HTR-8/SVneo (cell line): ENCODE measurements at places on chromosomes 3 and 15.

DNA sequence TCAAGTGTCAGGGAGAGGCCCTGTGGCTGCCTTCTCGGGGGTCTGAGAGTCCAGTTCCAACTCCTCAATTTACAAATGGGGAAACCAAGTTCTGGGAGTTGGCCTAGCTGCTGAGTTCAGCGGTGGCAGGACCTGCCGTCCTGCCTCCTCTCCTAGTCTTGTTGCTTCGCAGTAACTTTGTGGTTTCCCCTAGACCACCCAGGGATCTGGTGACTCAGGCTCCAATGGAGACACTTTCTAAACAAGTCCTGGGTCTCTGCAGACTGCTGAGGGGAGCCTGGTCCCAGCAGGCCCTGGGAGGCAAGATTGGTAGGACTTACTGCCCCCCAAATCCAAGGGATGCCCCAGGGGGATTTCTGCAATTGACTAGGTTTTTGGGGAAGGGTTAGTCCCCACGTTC is 83.6 kb downstream of the SMAD6 start:
- no peak for DNase-seq

DNA sequence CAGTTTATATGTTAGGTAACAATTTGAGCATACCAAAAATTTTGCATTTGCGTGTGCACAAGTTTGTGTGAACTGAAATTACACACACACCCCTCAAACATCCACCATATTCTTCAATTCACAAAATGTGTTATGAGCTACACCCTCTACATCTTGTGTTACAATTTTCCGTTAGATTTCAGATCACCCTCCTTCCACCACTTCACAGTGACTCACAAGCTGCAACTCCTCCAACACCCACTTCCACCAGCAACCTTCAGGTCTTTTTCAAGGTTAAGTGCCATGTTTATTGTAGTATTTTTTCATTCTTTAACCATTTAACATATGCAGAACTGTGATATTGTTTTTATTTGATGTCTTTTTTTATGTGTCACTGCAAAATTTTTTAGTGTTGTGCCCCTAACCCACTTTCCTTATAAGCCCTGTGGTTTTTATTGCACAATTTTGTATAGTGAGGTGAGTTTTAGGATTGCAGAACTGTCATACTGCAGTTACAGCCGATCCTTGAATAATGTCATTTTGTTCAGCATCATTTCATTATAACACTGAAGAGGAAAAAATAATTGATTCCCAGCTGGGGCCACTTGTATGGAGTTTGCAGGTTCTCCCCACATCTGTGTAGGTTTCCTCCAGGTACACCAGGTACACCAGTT is 148.9 kb downstream of the PLCL2 start:
- no peak for DNase-seq

GRCh38 chr3:58690490-58690889 is 23.9 kb upstream of the FAM3D start:
- no peak for DNase-seq

DNA sequence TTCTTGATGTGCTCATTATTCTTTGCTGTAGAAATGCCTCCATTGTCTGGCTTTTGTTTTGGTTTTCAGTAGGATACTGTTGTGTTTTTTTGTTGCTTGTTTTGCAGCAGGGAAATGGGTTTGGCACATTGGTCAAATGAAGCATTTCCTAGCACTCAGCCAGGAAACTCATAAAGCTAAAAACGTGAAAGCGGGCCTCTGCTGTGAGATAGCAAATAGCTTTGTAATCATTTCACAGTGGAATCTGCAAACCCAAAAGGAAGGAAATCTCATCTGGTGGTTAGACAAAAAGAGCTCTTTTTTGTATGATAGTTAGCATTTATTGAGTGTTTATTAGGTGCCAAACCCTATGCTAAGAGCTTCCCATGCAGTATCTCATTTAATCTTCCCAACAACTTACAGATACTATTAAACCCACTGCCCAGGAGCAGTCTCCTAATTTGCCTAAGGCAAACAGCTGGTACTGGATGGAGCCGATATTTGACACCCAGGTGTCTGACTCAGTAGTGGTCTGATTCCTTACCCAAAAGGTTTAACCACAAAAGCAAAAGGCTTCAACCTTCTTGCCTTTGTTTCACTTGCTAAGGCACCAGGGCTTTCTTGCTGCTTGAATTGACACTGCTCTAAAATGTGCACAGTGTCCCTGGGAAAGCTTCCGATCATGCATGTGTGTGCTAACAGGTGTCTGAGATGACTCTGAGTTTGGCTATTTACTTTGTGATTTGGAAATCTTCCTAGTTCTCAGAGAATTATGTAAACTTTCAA is 527.9 kb upstream of the MDFIC2 start:
- no peak for DNase-seq

DNA sequence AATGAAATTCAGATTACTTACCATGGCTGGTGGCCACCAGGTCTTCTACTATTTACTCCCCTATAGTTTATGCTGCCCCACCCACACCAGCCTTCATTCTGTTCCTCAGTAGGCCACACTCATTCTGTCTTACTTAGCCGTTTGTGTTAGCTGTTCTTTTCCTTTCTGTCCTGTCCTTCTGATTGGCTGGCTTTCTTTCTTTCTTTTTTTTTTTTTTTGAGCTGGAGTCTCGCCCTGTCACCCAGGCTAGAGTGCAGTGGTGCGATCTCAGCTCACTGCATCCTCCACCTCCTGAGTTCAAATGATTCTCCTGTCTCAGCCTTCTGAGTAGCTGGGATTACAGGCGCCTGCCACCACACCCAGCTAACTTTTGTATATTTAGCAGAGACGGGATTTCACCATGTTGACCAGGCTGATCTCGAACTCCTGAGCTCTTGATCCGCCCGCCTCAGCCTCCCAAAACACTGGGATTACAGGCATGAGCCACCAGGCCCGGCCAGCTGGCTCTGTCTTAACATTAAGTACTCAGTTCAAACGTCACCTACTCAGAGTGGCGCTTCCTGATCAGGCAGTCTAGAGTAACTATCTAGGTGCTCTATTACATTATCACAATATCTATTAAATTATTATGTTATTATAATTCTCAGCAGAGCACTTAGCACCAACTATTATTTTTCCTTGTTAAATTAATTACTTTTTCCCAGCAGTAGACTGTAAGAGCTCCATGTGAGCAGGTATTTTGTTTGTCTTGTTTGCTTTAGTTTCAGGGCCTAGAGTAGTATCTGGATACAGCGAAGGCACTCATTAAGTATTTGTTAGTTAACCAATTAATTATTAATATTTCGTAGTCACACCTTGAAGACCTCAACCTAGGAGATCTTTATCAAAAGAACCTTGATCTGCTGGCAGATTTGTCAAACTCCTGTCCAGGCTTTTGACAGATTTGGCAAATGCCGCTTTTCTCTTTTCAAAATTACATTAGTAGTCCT is 6.4 kb downstream of the CMSS1 start:
- no peak for DNase-seq

- DNase-seq, result peak; percentile 48
These were observed 348.0 kb upstream of the DPPA4 start for GRCh38 chr3:109685084-109686079.

GRCh38 chr15:20344601-20345400 is 196.8 kb downstream of the GOLGA6L6 start:
- DNase-seq, result no peak

GRCh38 chr15:92118162-92118935 is 264.8 kb downstream of the SLCO3A1 start:
- DNase-seq, result no peak

- DNase-seq, result no peak
These were observed 14.0 kb downstream of the PLCD1 start for GRCh38 chr3:38015485-38015884.

DNA sequence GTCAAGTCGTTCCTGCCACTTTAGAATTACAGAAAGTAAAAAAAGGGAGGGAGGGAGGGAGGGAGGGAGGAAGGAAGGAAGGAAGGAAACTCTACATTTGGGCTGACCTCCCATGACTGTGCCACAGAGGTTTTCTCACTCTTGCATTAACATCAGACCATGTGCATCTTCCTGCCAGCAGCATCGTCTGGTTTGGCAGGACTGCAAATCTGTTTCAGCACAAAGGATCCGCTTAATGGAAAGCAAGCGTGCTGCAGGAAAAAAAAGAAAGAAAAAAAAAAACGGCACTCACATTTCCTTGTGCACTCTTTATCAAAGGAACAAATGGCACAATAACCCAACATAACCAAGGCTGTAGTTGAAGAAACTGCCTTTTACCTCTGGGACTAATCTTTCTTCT is 148.8 kb upstream of the HES1 start:
- DNase-seq, result no peak

DNA sequence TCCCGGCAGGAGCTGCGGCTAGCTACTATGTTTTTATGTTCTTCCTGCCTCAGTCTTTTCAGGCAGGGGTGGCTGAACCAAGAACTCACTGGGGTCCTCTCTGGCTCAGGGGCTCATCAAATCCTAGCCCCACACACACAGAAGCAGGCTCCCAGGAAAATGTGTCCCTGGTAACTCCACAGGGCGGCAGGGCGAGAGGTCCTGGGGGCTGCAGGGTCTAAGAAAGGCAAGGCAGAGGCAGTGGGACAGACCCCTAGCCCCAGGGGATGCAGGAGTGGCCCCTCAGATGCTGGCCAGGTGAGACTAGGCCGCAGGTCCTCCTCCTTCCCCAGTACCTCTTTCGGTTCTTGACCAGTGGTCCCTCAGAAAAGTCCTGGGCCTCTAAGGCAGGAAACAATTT is 48.9 kb downstream of the PTH1R start:
- DNase-seq, result no peak

- no peak for DNase-seq
These were observed 24.4 kb downstream of the ISG20 start for GRCh38 chr15:88663141-88663621.

GRCh38 chr3:196726788-196727675 is 12.6 kb upstream of the PAK2 start:
- DNase-seq, result no peak

DNA sequence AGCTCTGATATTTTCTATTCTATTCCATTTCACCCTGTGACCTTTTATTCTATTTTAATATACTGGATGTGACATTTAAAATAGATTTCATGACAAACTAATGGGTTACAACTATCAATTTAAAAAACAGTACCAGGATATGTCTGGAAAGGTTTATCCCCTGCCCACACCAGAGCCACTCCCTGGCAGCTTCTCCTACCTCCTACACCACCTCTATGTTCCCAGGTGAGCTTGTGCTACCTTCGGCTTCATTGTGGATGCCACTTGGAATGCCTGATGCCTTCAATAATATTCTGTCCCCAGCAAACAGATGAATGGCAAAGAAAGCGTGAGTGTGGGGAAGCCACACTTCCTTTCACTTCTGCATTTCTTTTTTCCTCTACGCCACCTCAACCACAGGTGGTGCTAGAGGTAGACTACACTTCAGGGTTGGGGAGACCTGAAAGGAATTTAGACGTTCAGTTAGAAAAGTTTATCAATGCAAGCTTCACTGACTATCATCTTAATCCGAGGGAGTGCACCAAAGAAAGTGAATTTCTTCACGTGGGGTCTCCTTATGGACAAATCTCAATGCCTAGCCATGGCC is 213.0 kb downstream of the SSR3 start:
- no peak for DNase-seq

DNA sequence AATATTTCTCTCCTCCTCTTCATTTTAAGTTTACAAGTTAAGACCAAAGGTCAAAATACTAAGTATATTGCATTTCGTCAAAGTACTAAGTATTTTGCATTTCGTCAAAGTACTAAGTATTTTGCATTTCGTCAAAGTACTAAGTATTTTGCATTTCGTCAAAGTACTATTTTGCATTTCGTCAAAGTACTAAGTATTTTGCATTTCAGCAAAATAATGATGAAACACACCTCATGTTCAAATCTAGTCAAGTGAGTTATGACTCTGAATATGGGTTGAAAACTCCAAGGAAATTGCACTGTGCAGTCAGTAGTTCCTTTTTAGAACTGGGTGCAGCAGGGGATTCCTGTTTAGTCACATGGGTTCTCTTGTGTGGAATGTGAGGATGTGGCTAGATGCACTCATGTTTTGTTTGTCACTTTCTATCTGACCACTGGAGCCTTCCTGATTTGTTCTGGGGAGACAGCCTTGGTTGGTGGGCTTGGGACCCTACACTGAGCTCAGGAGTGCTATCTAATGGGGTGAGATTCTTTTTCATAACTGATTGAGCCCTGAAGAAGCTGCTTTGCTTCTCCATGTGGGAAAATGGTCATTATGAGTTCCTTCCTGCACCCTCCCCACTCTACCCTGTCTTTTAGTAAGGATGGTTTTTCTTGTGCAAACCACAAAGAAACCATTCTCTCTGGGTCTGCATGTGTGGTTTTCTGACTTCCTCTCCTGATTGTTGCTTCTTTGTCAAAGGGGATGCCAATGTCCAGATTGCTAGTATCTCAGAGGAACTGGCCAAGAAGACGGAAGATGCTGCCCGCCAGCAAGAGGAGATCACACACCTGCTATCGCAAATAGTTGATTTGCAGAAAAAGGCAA is 73.4 kb downstream of the CCK start:
- no peak for DNase-seq

GRCh38 chr15:41443275-41443674 is 26.4 kb downstream of the RTF1 start:
- no peak for DNase-seq

DNA sequence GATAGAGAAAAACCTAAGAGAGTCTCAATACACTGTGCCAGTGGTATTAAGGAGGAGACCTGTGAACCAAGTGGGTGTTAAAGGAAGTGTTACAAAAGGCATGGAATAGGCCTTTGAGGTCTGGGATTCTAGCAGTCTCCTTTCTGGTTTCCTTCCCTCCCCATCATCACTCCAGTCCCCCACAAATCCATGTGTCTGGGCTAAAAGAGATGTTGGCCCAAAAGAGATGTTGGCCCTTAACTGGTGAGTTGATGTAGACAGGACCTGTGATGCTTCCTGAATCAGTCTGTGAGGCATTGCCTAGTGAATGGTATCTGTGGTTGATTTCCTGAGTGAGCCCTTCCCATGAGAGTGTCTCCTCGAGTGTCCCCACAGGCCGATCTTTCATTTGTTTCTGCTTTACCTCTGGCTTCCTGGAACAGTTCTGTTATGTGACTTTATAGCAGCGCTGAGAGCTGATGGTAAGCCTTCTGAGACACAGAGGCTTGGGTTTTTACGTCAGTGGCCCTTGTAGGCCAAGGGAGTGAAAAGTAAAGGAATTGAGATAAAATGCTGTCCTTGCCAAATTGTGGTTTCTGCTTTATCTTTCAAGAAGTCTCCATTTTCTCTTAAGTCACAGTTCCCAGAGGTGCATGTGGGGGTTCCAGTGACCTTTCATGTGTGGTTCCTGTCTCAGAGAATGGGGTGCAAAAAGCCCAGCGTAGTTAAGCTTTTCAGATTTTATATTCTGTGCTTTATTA is 87.8 kb downstream of the KLHL25 start:
- no peak for DNase-seq

DNA sequence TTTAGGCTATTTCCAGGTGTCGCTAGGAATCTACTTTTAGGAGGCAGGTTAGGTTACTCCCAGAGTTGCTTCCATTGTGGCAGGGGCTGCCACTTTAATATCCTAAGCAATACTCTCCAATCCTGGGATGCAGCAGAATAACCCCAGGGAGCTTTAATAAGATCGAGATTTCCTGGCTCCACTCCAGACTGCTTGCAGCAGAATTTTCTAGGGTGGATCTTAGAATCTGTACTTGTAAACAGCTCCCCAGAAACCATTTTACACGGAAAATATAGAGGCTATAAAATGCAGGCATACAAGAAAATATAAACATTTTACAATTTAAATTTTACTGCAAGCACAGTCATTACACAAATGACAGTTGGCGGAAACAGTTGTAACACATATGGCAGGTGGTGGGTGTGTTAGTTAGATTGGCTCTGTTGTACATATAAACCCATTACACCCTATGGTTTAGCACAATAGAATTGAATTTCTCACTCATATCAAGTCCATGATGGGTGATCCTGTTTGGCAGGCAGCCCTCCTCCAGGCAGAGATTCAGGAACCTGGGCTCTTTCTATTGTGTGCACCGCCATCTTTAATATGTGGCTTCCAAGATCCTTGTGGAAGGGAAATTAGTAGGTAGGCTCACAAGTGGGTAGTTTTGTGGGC is 35.0 kb upstream of the TNFAIP8L3 start:
- no peak for DNase-seq

GRCh38 chr15:96553931-96554330 is 223.4 kb downstream of the NR2F2 start:
- no peak for DNase-seq
